ENCODE measurements at places on chromosomes 7 and 10.

DNA sequence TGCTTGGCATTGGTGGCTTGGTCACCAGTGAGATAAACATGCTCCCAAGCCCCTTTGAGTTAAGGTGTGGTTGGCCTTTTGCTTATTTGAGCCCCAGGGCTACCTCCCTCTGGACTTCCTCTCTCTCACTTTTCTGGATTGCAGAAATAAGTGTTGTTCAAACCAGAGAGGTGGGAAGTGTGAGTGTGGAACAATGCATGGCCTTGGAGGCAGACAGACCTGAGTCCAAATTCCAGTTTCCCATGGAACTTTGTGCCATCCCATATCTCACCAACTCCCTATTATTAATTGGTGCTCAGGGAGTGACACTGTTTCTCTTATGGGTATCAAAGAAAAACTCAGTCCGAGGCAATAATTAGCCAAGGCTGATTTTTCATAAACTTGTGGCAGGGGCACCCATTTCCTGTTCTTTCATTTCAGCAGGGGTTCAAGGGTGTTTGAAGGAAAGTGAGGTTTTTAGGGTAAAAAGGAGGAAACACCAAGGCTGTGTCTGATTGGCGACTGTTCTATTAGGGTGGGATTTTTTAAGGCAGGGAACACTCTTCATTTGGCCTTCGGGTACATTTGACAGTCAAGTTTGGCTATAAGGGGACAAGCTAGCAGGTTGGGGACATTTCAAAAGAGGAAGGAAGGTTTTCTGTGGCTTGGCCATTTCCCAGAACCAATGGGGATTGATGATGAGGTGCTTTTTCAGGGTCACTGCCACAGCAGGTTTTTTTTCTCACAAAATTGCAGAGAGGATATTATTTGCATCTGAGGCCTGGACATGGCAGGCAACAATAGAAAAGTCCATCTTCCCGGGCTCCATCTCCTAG, 148.8 kb upstream of the NPY start:
- DNase-seq = no peak

DNA sequence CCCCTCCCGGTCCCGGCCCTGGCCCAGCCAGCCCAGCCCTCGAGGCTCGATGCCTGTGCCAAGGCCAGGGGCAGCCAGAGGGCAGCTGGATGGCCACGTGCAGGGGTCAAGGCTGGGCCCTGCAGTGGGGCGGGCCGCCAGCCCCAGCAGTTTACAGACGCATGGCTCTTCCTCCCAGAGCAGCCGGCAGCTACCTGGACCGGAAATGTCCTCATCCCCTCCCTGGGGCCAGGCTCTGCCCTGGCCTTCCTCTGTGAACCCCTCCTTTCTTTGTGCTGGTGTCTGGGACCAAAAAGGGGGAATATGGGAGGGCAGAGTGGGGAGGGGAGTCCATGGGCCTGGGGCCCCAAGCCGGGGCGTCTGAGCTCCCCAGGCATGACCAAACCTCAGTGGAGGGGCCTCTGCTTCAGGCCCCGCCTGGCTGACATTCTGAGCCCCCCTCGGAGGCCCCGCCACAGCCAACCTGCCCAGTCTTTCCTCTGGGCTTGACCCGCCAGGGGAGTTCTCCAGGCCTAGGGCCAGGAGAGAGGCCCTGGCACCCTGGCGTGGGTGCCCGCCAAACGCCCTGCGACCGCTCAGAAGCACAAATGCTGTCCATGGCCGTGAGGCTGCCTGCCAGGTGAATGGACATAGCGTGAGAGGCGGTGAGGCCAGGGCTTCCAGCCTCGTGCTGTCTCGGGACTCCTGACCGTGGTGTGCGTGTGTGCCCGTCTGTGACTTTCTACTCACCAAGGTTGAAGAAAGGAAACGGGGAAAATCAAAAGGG, 24.7 kb upstream of the AMZ1 start:
- no peak for DNase-seq

- DNase-seq = no peak
Measured at GRCh38 chr7:92485974-92486373, 8.2 kb upstream of the ERVW-1 start.

DNA sequence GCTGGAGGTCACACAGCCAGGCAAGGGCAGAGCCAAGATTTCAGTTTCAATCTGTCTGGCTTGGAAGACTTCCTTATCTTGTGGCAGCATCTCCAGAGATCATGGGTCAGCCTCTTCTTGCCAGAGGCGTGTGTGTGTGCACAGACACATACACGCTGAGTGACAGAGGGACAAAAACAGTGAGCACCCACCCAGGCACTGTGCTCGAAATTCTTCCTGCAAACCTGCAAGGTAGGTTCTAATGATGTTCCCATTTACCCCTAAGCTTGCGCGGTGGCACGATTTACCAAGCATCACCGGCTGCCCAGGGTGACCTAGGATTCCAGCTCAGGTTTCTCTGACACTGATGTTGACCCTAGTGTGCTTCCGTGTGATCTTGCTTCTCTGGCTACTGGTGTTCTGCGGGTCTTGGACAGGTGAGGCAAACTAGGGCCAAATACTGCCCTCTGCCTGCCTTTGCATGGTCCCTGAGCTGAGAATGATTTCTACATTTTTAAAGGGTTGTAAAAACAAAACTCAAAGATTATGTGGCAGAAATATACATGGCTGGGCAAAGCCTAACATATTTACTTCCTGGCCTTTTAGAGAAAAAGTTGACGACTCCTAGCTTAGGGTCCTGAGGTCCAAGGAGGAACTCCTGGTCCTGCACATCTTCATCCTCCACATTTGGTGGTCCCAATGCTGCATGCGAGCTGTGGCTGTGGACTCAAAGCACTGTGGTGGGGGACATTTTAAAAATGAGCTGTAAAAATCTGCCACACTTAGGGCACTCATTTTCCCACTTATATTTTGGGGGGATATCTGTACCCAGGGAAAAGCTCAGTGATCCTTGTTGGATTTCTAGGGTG, 268.5 kb downstream of the RPS24 start:
- DNase-seq = no peak

- DNase-seq = no peak
Measured at GRCh38 chr7:136998495-136998894, 130.0 kb downstream of the CHRM2 start.

DNA sequence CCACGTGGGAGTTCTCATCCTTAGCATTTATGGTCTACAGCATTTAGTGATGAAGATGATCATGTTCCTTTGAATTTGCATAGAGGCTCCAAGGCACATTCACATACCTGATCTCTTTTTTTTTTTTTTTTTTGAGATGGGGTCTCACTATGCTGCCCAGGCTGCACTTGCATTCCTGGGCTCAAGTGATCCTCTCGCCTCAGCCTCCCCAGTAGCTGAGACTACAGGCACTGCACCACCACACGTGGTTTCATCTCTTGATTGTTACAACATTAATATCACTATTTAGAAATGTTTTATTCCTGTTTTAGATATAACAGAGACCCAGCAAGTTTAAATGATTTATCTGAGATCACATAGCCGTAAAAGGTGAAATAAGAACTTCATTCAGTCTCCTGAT, 13.8 kb downstream of the CDHR3 start:
- no peak for DNase-seq

DNA sequence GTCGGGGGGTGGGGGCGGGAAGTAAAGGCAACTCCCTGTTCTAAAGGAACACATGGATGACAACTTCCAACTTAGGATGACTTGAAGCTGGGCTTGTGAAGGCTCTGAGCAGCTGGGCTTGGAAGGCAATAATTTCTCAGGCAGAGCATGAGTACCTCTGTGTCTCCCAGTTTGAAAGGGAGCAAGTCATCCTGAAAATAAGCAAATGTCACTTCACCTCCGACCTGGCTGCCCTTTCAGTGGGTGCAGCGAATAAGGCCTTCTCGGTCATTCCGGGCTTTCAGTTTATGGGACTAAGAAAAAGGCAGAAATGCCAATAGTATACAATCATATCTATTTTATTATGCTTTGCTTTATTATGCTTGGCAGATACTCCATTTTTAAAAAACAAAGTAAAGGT, 15.3 kb upstream of the ADAMTS14 start:
- no peak for DNase-seq

- DNase-seq = no peak
Measured at GRCh38 chr7:12316925-12317324, 86.7 kb downstream of the VWDE start.

DNA sequence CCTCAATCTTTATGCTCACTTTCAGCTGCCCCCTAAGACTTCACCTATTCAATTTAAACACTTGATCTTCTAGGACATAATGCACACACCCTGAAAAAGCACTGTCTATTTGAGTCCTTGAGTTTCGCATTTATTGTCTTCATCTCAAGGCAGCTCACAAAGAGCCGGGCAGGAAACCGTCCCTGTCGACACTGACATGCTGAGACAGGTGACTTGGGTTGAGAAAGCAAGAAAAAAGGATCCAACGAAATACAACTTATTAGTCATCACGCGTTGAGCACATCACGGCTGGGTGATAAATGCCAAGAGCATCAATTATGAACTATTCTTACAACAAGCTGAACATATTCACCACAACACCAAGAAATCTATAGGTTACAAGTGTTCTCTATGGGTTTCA, 91.1 kb downstream of the CALN1 start:
- no peak for DNase-seq

DNA sequence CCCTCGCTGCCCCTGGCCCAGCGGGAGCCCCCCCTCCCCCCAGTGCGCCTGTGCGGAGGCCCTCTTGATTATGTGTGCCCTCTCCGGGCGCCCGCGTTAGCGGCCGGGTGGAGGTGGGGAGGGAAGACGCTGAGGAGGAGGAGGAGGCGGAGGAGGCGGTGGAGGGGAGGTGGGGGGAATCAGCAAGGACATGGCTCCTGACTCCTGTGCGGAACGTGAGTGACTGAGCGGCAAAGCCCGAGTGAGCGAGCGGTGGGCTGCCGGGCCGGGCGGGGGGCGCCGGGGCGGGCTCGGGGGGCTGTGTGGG, 201 bp downstream of the MLLT10 start:
- no peak for DNase-seq

GRCh38 chr10:51479711-51480110, 219.7 kb downstream of the CSTF2T start:
- DNase-seq = no peak

GRCh38 chr7:150381096-150381495, 2.0 kb downstream of the ZNF775 start:
- DNase-seq = no peak

- peak; percentile 76 for DNase-seq
Measured at GRCh38 chr10:11875494-11876281, 52.5 kb downstream of the PROSER2 start.

DNA sequence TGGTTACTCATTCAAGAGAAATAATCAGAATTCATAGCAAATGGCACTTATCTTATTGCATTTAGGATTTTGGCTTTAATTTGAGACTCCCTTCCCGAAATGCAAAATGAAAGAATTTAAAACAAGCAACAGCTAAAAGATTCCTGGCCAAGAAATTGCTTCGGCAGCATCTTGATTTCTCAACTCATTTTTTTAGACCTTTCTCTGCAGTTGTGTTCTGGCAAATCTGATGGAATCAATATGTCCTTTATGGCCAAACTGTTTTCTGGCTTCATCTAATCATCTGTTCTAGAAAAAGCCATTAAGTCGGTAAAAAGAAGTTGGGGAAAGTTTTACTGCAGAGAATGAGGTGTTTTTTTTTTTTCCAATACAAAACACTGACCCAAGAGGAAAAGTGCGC, 172.1 kb downstream of the SLC16A9 start:
- DNase-seq = peak; percentile 40

GRCh38 chr10:51928162-51928561, 228.8 kb upstream of the CSTF2T start:
- DNase-seq = no peak

DNA sequence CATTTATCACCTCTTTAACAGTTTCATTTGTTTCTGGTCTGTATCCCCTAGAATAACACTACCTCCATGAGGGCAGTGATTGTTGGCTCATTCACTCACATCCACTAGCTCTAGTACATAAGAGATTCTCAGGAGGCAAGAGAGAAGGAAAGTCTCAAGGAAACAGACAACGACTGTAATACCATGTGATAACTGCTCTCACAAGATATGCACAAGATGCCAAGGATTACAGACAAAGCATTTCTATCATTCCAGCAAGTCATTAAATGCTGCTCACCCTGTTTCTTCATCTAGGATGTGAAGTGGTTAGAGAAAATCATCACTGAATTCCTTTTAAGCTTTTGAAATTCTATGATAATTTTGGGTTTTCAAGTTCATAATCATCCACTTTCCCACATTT, 115.3 kb downstream of the HIBADH start:
- no peak for DNase-seq

GRCh38 chr7:135825406-135825805, 76.8 kb upstream of the FAM180A start:
- DNase-seq = no peak

DNA sequence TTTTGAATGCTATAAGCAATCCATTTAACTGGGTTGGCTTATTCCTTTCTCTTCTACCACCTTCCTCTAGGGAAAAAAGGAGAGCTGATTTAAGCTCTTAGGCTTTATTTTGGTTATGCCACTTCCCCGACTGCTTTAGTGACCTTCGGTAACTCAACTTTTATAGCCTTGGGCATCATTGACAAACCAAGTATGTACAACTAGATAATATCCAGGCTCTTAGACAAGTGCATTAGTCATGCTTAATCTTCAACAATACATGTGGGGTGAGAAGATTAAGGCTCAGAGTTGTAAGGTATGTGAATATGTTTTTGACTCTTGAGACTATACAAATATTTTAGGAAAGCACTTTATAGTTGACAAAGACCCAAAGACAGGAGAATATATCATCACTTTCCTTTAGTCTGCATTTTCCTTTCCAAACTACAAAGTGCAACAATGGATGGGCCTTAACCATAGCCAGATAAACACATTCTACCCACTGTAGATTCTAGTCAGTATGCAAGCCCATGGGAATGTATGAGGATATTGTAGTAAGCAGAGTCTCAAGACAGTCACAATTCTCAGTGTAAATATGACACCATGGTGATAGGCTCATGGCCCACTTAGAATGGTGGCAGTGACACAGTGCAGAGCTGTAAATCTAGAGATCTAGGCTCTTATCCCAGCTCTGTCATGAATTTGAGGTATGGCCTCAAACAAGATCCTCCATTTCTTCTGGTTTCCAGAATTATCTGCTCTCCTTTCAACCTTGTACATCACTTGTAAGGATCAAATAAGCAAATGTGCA, 1117.3 kb downstream of the SORCS3 start:
- no peak for DNase-seq

- no peak for DNase-seq
Measured at GRCh38 chr10:109650228-109650627, 273.1 kb downstream of the XPNPEP1 start.

- DNase-seq = no peak
Measured at GRCh38 chr10:32050177-32050576, 6.0 kb downstream of the KIF5B start.

- DNase-seq = no peak
Measured at GRCh38 chr10:26374426-26374825, 63.7 kb upstream of the APBB1IP start.

DNA sequence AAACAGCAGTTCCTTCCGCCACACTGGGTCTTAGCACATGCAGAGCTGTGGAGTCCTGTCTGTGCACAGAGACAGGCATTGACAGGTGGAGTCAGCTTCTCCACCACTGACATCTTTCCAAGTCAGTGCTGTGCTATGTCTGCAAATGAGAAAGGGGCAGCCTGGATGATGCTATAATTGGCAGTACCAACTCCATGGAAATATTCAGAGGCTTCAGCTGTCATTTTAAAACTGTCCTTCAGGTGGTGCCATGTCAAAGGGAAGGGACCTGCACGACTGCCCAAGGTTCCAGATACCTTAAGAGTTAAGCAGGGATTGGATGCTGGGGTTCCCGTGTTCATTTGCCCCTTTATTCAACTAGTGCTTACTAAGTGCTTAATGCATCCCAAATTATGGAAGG, 258.0 kb upstream of the PRKCQ start:
- DNase-seq = no peak

- no peak for DNase-seq
Measured at GRCh38 chr10:5828725-5829124, 15.5 kb upstream of the GDI2 start.
